ENCODE measurements at places on chromosomes 4 and X.

DNA sequence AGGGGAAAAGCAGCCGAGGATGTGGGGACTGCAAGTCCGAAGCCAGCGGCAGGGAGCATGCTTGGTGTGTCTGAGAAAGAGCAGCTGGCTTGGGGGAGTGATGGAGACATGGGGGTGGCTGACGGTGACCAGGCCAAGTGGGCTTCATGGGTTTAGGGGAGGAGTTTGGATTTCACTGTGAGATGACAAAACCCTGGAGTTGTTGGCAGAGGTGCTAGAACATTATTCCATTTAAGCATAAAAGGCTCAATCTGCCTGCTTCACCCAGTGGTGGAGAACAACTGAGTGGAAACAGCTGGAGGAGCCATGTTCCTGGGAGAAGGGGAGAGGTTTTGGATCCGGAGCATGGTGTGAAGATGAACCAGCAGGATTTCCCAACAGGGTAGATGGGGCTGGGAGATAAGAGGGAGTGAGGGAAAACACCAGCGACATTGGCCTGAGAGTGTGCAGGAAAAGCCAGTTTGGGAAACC, 318.0 kb upstream of the TAPT1 start:
- DNase-seq: no peak

DNA sequence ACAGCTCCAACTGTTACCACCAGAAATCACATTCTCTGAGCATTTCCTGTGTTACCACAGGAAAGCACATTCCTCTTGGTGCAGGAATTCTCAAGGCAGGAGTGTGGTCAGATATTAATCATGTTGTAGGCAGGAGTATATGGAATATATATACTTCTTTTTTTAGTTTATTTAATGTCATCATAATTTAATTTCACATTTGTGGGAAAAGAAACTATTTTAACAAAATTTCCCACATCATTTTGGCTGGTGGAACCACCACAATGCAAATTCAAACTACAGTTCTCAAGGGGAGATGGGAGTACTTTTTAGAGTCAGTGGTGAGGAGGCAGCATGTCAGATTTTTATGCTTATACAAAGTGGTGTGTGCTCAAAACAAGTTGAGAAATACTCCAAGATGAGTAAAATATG, 139.0 kb downstream of the ATP10D start:
- DNase-seq: no peak

- no peak for DNase-seq
Observed at GRCh38 chr4:139515531-139515958, 40.5 kb downstream of the SETD7 start.

DNA sequence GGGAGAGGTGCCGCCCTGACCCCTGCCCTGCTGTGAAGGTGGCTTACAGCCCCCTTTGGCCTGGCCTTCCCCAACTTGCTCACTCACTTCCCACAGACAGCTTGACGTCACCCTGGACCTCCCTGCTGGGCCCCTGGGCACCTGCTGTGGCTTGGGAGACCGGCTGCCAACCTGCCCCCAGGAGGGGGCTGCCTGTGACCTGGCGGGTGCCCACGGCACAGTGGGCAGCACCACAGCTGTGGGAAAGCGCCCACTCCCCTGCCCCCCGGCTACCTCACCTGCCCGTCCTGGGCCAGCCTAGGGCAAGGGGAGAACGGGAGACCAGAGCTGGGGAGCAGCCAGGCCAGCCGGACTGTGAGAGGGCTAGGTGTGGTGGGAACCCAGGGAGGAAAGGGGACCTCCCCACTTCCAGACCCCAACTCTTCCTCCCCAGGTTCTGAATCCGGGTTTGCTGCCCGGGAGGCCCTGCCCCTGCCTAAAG, 2.4 kb upstream of the ZFP92 start:
- DNase-seq: no peak

DNA sequence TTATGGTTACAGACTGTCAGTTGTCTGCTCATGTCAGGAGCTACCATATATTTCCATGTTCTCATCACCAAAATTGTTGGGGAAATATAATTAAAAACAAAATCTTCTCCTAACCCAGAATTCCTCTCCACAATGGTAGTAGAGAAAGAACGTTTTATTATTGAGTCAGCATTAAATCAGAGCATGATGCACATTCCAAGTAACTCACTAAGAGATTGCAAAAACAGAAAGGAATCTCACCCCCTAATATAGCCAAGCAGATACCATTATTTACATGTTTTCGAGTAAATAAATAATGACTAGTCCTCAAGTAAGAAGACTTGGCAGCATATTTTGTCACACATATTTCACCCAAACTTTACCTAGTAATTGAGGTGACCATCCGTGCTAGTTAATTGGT, 36.2 kb upstream of the ARHGEF6 start:
- no peak for DNase-seq

GRCh38 chr4:94357624-94358023, 15.0 kb upstream of the HPGDS start:
- DNase-seq: no peak

DNA sequence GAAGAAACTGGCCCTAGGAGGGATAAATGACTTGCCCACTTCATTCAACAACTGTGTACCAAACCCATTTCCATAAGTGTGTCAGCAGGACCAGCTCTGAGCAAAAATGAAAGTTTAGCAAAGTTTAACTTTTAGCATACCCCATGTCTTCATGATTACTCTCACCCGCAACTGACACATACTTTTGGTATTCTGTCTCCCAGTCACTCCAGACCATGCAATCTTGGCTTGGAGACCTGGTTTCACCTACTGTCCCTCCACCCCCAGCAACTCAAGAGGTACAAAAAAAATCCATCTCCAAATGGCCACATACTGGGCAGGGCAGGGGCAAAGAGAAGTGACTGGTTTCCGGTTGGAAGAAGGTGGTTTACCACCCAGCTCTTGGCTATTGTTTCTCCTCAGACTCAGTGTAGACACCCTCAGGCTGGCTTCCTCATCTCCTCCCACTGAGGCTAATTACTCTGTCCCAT, 79.8 kb downstream of the RLIM start:
- DNase-seq: no peak
